RWPE1 (cell line): ENCODE measurements at places on chromosomes 2 and 18.

- DNase-seq = peak; percentile 27
Measured at GRCh38 chr2:38653715-38654527, 12.0 kb upstream of the GALM start.

DNA sequence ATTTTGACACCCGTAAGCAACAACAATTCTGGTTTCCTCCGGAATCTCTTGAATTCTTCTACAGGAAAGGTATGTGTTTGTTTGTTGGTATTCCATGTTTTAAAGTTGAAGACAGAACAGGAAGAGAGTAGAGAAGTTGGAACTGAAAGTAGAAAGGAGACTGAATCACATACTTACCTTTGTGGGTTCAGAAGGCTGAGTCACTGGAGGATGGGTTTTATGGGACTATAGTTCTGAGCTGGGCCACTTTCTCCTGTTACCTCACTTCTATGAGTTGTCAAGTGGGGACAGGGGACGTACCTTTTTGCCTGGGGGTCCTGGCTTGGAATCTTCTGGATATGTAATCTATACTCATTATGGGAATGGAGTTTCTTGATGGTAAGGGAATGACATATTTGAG, 40.9 kb downstream of the KDM3A start:
- peak; percentile 42 for DNase-seq

GRCh38 chr2:194822657-194823056, 834.4 kb upstream of the SLC39A10 start:
- peak; percentile 7 for DNase-seq

DNA sequence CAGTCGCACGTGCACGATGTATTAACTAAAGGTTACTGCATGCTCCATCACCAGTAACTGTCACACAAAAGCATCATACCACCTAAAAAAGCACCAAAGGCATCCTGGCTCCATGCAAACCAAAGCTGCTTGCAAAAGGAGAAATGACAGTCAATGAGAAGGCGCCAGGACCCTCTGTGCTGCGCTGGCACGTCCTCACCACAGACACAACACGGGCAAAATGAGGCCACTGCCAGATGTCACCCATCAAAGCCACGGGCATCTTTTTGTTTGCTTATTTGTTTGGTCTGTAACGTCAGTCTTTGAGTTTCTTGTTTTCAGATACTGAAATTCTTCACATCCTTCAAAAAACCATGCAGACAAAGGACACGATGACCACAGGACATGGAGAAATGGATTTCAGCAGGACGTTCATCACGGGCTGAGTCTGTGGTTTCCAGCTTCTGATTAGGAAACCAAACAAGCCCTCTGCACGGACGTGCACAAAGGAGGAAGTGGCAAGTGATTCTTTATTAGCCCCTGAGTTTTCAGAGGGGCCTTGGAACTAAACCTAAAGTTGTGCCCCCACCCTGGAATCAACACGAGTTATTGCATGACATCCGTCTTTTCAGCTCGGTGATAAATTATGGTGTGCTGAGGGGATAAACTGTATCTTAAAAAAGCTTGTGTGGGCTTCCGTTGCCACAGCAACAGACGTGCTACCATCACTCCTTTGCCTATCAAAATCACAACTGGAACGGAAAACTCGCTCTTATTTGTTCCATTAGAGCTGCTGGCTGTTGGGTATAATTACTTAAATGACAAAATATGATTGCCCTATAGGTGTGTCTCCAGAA, 181.8 kb downstream of the EIPR1 start:
- DNase-seq = no peak

DNA sequence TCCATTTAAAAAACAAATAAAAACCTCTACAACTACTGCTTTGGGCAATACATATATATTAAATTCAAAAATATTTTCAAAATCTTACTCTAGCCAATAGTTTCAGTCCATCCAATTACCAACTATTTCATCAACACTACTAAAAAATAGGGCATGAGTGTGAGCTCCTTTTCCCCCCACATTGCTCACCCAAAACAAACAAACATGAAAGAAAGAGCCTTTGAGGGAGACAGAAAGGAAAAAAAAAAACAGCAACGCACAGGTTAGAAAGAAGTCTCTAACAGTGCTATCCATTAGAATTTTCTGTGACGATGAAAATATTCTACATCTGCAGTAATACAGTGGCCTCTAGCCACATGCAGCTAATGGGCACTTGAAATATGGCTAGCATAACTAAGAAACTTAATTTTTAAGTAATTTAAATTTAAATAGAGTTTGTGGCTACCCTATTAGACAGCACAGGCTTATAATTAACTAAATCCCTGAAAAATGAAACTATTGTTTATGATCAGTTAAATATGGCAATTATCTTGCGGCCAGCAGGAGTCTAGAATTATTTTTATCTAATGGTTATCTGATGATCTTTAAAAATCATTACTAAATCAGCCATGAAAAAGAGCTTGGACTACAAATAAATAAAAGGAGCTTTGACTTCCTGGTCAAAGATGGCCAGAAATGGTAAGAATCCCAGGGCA, 59.2 kb downstream of the RBMS1 start:
- no peak for DNase-seq

- DNase-seq = no peak
Measured at GRCh38 chr2:449246-450067, 161.6 kb upstream of the ALKAL2 start.

DNA sequence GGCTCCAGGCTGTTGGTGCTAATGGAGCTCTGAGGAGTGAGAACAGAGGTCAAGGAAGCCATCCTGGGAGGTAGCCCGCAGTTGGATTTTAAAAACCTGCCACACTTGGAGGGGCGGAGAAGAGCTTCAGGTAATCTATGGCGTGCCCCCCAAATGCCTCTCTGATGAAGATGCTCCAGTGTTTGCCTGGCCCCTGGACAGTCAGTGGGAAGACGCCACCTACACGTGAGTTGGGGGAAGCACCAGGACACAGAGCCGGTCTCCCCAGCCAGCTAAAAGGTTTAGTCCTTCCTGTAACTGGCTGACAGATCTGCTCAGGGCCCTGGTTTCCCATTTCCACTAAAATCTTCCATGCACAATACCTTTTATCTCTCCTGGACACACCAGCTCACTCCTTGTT, 225.0 kb downstream of the TTC32 start:
- no peak for DNase-seq

DNA sequence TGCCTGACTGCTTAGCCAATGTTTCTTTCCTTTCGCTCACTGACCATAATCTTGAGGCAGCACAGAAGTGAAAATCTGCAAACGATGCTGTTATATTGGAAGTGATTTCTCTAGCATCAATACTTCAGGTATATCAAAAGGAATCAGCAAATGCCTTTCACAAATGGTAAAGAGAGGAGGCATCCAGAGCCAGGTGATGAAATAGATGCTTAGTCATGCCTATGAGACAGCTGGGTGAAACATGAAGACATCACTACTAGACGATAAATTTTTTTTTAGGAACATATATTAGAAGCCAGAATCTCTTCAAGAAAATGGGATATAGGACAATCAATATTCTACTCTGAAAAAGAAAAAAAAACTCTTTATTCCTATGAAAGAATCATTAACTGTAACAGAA, 249.2 kb upstream of the SLC39A10 start:
- DNase-seq = peak; percentile 48

GRCh38 chr2:183123959-183124221, 353 bp upstream of the NUP35 start:
- no peak for DNase-seq

GRCh38 chr2:105972246-105972645, 221.9 kb downstream of the UXS1 start:
- no peak for DNase-seq

DNA sequence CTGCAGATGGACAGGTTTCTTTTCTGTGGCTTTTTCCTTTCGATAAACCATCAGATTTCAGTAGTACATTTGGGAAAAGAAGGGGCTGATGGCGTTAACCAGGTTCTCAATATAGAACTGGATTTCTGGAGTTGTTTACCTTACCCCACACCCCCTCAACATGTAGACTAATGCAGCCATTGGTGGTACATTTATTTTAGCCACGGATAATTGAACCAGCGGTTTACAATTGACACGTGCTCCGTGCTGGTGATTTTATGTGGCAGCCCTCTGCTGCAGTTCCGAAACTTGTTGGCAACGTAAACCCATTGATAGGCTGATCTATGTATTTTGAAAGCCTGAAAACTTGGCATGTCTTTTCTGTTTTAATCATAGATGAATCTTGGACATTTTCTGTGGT, 5.4 kb downstream of the SOX11 start:
- DNase-seq = no peak

GRCh38 chr2:64653109-64654062, at the start of gene SERTAD2:
Gene SERTAD2, minus strand, starts transcription at chr2:64653913. Its CDS starts 17,042 bp downstream, at chr2:64636871.
- DNase-seq = peak; percentile 93

DNA sequence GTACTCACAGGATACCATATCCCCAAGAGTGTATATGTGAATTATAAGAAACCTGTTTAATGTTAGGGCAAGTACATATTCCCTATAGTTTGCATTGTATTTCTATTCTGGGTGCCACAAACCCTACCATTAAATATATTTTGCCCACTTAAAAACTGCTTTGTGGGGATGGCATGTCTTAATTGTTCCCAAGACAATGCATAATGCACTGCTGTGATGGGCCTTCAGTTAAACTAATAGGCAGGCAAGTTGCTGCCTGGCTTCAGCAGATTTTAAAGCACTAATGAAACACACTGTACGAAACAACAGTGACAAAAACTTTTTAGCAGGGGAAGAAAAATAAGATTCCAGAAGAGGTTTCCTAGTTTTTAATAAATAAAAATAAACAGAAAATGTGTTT, 104.8 kb upstream of the VRK2 start:
- no peak for DNase-seq

DNA sequence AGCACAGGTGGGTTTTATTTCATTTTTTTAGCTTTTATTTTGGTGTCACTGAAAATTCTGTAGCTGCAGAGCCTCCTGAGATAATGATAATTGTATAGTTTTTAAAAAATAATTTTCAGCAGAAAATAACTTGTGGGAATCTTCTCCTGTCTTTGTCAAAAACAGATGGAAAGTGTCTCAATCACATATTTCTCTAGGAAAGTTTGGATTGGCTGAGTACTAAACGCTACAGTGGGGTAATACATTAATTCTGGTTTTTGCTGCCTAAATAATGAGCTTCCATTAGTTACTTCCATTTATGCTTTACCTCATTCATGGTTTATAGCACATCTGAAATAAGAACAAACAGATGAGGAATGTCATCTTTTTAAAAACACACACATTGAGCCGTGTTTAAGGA, 2.2 kb downstream of the TWIST2 start:
- DNase-seq = no peak

- no peak for DNase-seq
Measured at GRCh38 chr2:21656330-21657075, 532.7 kb downstream of the TDRD15 start.

GRCh38 chr2:69947325-69947931, 14.0 kb downstream of the ASPRV1 start:
- no peak for DNase-seq

DNA sequence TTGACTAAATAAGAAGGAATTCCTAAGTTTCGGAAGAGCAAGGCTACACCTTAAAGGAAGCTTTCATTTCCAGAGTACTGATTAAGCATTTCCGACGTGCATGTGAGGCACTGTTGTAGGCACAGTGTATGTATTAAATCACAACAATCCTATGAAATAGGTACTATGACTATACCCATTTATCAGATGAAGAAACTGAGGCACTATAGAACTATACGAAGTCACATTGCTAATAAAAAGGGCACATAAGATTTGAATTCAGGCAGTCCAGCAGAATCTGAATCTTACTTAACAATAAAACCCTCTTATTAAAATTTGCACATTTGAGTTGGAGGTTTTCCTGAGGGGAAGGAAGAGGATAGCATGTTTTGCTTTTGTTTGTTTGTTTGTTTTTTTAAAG, 243.5 kb upstream of the FANCL start:
- no peak for DNase-seq

GRCh38 chr18:36629138-36629530, 199.7 kb downstream of the TPGS2 start:
- no peak for DNase-seq

DNA sequence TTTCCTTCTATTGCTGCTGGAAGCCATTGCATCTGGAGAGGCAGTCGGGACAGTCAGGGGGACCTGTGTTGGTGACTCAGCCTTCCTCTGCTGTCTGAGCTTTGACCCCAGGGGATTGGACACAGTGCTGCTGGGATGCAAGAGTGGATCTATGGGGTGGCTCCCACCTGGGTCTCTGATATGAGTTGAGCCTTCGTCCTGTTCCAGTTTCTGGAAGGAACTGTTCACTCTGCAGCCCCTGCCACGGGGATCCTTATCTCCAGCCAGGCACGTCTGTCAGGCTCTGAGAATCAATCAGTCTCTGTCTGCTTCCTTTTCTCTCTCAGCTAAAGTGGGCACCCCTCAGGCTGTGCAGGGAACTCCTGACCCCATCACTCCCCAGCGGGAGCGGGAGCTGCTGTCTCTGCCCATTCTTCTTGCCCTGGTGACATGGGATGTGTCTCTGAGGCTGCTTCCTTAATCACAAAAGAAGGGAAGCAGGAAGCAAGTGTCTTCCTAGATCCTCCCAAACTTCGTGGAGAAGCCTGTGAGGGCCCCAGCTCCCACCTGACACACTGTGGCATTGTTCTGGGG, 51.7 kb downstream of the ARHGAP28 start:
- no peak for DNase-seq

DNA sequence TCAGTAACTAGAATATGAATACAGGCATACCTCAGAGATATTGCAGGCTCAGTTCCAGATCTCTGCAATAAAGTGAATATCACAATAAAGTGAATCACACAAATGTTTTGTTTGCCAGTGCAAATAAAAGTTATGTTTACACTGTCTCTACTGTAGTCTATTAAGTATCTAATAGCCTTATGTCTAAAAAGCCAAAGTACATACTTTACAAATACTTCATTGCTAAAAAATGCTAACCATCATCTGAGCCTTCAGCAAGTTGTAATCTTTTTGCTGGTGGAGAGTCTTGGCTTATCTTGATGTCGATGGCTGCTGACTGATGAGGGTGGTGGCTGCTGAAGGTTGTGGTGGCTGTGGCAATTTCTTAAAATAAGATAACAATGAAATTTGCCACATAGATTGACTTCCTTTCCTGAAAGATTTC, 159.4 kb downstream of the MYO1B start:
- DNase-seq = no peak

GRCh38 chr18:12085786-12086185, 7.9 kb upstream of the ANKRD62 start:
- no peak for DNase-seq

- no peak for DNase-seq
Measured at GRCh38 chr18:54387631-54388030, 29.9 kb downstream of the C18orf54 start.

GRCh38 chr18:49743117-49743567, 70.2 kb downstream of the ACAA2 start:
- no peak for DNase-seq

DNA sequence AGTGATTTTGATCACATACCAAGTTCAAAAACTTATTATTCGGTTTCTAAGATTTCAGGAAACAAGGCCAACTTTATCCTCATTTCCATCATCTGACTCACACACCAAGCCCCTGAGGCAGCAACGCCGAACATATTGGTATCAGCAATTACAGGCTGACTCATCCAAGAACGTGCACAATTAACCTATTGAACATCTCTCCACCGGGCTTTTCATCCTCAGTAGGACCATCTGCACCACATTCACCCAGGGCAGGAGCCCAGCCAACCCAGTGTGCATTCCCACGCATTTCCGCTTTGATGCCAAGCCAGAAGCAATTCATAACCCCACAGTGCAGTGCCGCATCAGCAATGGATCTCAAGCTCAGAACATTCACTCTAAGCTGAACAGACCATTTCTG, 52.9 kb downstream of the SCG2 start:
- peak; percentile 96 for DNase-seq

- DNase-seq = no peak
Measured at GRCh38 chr2:60538101-60538500, 15.4 kb downstream of the BCL11A start.

- peak; percentile 0 for DNase-seq
Measured at GRCh38 chr18:65235966-65236624, 514.7 kb upstream of the CDH7 start.
